ENCODE measurements at places on chromosomes 5 and 9.

DNA sequence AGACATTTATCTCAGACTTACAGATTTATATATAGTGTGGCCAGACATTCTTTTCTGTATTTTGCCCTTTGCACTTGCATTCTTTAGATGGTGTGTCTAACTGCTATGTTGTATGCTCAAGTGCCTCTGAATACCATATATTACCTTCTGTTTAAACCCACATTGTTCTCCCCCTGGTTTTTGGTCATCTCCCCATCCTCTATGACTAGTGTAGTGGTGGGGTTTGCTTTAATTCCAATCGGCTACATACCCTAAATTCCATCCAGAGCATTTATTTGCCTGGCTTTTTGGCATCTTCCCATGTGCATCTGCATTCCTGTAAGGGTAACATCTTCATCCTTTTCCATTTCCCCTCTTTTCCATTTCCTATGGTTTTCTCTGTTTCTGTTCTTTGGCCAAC, 271.0 kb upstream of the SLC30A5 start:
- DNase-seq, result no peak

- DNase-seq, result no peak
Observed at GRCh38 chr9:20243841-20244240, 378.5 kb downstream of the MLLT3 start.

- no peak for DNase-seq
Observed at GRCh38 chr9:15426019-15426418, 3.3 kb downstream of the SNAPC3 start.

GRCh38 chr5:140145818-140146522, 20.2 kb downstream of the IGIP start:
- DNase-seq, result no peak

GRCh38 chr5:172283862-172284610, 472 bp upstream of the UBTD2 start:
- DNase-seq, result peak; percentile 53

DNA sequence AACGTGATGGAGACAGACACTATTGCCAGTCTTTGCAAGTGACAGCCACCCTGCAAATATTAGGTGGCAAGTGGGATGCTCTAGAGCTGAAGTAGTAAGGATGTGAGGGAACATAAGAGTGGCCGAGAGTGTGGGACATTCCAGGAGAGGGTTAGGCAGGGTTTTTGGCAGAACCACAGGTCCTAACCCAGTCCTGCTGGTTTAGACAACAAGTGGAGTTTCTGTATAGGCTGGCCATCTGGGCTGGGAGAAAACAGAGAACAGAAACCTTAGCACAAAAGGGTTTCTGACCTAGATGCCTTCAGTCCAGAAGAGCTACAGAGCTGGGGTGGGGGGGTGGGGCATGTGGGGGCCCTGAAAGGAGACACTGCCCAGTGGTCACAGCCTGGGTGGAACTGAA, 107.4 kb downstream of the TMEM174 start:
- DNase-seq, result no peak

GRCh38 chr9:130241198-130241535, 24.4 kb upstream of the HMCN2 start:
- DNase-seq, result no peak

DNA sequence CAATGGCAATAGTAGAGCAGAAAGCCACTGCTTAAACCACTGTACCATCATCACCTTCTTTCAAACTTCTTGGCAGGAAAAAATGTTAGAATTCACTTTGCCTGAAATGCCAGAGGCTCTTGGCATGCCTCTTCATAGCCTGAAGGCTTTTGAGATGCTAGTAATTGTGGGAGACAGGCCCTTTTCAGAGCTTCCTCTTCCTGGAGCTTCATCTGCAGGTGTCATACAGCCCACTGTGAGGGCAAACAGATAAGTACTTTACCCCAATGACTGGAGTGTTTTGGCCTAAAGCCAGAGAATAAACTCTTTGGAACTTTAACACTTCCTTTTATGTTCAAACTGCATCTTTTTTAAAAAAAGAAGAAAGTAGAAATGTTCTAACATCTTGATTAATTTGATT, 81.3 kb upstream of the TMEM171 start:
- DNase-seq, result peak; percentile 34

- no peak for DNase-seq
Observed at GRCh38 chr5:50595199-50595598, 71.2 kb upstream of the PARP8 start.

DNA sequence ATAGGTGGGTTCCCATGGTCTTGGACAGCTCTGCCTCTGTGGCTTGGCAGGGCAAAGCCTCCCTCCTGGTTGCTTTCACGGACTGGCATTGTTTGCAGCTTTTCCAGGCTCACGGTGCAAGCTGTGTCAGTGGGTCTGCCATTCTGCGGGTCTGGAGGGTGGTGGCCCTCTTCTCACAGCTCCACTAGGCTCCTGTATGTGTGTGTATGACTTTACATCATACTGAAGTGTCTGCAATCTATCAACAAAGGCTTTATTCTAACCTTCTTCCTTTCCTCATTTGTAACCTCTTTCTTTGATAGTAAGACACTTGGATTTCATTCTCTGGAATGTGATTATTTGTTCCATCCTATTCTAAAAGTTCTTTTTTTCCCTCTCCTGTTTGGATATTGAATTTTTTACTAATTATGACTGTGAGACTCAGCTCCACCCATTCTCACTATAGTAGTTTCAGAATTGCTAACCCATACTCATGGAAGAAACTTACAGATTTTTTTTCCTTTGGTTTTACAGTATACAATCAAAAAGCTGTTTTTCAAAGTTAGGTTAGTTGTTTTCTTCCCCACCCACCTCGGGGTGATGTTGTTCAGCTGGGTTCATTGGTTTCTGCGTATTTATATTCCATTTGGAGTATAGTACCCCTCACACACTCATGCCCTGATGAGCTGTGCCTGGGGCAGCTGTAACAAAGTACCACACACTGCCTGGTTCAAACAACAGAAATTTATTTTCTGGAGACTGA, 144.6 kb upstream of the OTULINL start:
- DNase-seq, result no peak

DNA sequence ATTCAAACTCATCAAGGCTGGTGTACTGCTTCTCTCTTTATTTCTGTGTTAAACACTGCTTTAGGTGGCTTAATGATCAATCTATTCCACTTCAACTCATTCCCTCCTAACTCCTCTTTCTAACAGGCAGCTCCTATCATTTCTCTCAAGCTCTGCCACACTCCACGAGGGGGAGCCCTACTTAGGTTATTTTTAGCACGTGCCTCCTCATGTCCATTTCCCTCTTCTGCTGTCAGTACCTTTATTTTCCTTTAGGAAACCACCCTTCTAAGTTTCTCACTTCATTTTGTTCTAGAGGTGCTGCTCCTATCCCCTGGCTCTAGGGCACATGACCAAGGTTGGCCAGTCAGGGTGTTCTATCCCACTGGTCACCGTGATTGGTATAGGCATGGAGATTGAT, 6.7 kb upstream of the BRINP1 start:
- DNase-seq, result peak; percentile 64

- DNase-seq, result no peak
Observed at GRCh38 chr5:96809921-96810320, 2.2 kb upstream of the ERAP1 start.

- DNase-seq, result no peak
Observed at GRCh38 chr9:117302487-117302886, 112.4 kb downstream of the ASTN2 start.

DNA sequence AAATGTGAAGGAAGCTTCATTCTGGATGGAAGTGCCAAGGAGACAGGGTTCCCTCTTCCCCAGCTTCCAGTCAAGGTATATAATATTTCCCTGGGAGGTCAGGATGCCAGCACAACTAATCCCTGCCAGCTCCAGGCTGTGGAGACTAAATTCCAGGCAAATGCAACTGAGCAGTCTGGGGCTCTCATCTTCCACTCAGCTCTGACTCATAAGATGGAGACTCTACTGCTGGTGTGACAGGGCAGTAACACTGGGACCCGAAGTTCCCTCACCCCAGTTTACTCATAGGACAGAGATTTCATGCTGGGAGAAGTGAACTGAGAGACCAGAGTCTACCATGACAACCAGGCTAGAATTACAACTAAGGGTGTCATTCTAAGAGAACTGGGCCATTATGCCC, 235.4 kb downstream of the FSTL4 start:
- no peak for DNase-seq

- DNase-seq, result no peak
Observed at GRCh38 chr5:32842813-32843530, 131.9 kb downstream of the NPR3 start.

DNA sequence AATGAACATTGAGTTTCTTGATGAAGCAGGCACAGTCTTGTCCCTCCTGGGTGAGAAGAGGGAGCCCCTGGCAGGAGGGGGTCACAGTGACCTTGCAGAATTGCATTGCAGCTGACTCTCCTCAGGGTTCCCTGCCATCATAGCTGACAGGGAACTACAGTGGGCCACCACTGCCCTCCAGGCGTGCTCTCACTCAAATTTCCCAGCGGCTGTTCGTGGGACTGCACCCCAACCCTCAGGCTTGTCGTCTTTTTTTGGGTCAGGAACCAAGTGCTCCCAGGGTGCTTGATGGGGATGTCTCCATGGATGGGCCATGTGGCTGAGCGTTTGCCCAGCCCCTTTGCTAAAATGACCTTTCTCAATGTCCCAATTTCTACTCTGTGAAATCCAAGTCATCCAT, 215.8 kb downstream of the MELK start:
- no peak for DNase-seq

DNA sequence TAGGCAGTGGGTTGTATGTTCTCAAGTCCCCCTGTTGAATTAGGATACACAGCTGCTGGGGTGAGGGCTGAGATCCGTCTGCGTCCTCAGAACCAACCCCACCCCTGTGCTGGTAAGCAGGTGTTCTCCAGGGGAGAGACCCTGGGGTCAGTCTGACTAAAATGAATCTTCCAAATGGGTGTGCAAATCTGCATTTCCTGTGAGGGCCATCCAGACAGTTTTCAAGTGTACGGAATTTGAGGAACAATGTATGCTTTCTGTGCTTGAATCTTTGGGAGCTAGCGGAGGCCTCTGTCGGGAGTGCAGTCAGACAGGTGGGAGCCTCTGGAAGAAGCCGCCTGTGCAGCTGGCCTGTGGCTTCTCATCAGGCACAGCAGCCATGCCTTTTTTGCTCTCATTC, 122.9 kb downstream of the MACROH2A1 start:
- no peak for DNase-seq

DNA sequence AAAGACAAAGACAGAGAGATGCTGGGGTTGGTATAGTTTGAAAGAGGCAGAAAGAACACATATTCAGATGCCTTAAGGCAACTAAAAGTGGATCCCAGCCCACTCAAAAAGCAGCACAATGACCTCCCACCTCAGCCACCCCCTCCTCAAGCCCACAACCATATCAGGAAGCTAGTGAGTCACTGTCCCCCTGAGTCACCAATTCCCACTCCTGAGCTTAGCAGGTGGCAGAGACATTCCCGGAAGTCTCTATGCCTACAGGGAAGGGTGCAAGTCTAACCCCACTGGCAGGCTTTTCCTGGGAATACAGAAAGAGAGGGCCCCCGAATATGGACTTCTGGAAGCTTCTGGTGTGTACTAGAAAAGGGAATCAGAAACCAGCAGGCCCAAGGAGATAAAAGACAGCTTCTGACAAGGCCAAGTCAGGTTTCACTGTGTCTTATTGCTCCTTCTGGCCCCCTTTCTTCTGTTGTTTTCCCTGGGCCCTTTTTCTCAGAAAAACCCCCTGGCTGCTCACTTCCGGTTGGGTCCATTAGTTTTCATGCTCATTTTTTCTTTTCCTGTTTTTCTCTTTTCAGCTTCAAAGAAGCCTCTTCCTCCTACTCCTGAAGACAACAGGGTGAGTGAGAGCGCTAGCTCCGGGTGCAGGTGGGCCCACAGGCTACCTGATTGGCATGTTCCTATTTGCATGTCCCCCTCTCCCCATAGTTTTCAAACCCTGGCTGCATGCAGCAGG, 36.8 kb downstream of the ITK start:
- DNase-seq, result no peak

DNA sequence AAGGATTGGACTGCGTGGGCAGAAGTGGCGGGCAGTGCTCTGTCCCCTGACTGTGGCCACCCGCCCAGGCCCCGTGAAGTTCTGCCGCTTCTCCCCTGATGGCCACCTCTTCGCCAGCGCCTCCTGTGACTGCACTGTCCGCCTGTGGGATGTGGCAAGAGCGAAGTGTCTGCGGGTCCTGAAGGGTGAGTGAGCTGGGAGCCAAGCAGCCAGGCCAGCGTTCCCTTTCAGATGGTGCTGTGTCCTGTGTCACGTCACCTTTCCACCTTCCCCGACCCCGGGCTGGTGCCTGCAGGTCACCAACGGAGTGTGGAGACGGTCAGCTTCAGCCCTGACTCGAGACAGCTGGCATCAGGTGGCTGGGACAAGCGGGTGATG, 2.3 kb downstream of the WDR38 start:
- no peak for DNase-seq

- no peak for DNase-seq
Observed at GRCh38 chr5:133820507-133820906, 147.9 kb downstream of the C5orf15 start.

GRCh38 chr5:157471709-157472108, 11.7 kb downstream of the NIPAL4 start:
- no peak for DNase-seq

DNA sequence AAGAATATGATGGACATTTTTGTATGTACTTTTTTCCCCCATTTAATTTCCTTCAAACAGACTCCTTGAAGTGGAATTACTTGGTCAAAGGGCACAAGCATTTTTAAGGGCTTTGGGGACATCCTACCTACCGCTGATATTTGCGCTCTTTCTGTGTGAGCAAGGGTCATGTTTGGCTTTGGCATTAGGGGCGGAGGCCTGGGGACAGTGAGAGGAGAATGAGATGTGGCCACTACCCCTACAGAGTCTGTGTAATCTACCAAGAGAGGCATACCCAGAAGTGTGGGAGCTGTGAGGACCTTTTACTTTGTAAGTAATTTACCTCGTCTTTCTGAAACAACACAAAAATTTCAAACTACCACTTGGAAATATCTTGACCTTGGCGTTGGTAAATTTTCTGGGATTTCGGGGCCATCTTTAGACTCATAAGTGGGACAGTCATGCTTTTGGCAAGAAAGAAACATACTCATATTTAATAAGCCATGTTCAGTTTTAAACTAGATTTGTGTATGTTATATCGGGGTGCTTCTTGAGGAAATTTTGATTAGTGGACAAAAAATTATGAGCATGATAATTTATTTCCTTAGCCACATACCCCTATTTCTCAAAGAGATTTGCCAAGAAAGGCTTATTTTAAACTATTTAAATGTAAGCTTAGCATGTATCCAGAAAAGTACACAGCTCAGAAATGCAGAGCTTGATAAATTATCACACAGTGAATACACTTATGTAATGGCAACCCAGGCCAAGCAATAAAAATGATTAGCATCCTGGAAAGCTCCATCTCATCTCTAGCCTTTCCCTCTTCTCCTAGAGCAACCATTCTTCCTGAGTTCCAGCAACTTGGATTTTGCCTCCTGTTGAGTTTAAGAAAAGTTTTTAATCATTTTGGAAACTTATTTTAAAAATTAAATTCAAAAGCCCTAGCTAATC, 63.6 kb downstream of the ARHGAP26 start:
- DNase-seq, result no peak

GRCh38 chr9:116288658-116289057, 135.1 kb downstream of the PAPPA start:
- DNase-seq, result no peak

DNA sequence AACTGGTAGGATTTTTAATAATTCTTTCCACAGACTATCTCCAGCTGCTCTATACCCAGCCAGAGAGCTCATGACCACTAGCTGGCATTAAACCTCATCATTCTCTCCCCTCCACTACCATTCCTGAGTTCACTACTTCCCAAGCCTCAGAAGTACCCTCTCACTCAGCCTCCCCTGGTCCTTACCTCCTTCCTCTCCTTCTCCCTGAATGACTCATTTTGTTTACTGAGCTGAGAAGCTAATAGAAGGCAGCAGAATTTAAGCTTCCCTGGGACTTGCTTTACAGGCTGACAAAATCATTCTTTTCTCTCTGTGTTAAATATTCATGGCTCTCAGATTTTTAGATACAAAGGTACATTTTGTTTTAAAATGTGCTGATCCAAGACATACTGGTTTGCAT, 305.4 kb downstream of the TLR4 start:
- no peak for DNase-seq
